ENCODE measurements at places on chromosomes 12 and 14. TPM values are rescaled to one million over a fixed set of nuclear protein-coding genes. Genes with fewer than 3 reads are reported as not detected.

DNA sequence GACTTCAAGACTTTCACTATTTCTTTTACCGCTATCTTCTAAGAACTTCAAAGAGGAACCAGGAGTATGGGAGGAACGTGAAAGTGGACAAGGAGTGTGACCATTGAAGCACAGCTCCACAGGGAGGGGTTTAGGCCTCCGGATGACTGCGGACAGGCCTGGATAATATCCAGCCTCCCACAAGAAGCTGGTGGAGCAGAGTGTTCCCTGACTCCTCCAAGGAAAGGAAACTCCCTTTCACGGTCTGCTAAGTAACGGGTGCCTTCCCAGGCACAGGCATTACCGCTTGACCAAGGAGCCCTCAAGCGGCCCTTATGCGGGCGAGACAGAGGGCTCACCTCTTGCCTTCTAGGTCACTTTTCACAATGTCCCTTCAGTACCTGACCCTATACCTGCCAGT is 267.0 kb downstream of the RPL10L start:
- DNase-seq, result no peak
- H3K4me1 ChIP-seq, result no peaks in the 10 kb centered on the region
- H3K27me3 ChIP-seq, result no peaks in the 10 kb centered on the region
- H3K27ac ChIP-seq, result no peak overlapping the region

GRCh38 chr12:31759632-31760459 is 31.0 kb upstream of the AMN1 start:
- H3K4me1 ChIP-seq, result peaks cover 15% of the 10 kb centered on the region
- no peak overlapping the region for H3K27ac ChIP-seq
- H3K4me3 ChIP-seq, result no peak overlapping the region
- H3K27me3 ChIP-seq, result no peaks in the 10 kb centered on the region
- DNase-seq, result no peak

Gene LMO3
- not detected for total RNA-seq

DNA sequence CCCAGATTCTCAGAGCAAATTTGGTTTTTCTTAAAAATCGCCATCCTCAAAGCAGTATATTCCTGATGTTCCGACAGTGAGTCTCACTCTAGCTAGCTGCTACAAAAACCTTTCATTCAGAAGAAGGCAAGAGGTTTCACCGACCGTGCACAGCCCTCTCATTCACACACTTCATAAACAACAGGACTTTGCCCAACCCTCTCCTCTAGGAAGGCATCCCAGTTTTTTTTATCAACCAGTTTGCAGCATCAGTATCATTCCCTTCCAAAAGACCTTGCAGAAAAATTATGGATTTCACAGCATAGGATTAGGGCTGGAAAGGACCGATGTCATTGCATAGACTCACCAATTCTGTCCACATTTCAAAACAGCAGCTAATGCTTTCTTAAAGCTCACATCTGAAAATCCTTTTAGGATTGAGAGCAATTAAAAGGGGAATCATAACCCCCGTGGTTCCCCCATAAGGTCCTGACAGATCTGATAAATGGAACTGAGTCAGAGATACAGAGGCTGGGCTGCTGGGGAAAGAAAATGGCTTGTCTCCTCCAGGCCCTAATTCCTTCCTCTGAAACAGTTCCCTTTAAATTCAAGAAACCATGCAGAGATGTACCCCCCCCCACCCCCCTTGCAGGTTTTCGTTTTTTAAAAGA is 597 bp downstream of the SVOP start:
- no peak overlapping the region for H3K4me3 ChIP-seq
- no peaks in the 10 kb centered on the region for H3K4me1 ChIP-seq
- H3K27ac ChIP-seq, result no peak overlapping the region
- peaks cover 6% of the 10 kb centered on the region for H3K27me3 ChIP-seq
- DNase-seq, result no peak
- no peaks in the 10 kb centered on the region for H3K36me3 ChIP-seq

DNA sequence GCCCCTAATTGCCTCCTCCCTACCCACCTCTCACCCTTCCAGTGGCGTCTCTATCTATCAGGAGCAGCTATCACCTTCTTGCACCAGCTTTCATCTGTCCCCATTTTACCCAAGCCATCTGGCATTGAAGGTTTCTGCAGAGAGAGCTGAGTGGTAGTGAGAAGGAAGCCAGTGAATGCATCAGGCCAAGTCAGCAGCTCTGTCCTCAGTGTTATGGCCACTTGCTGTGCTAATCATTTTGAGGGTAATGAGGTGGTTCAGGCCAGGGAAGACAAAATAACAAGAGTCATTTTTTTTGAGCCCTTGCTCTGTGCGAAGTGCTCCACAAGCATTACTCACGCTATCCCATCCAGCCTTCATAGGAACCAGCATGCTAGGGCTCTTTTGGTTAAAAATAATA is 164.7 kb downstream of the SUDS3 start:
- no peak overlapping the region for H3K4me3 ChIP-seq
- H3K27ac ChIP-seq, result no peak overlapping the region
- no peaks in the 10 kb centered on the region for H3K27me3 ChIP-seq

- H3K27ac ChIP-seq, result peak overlapping the region; percentile 61
- peaks cover 39% of the 10 kb centered on the region for H3K4me1 ChIP-seq
- H3K4me3 ChIP-seq, result no peak overlapping the region
- DNase-seq, result no peak
Measured at GRCh38 chr14:91373591-91374254, 43.9 kb downstream of the CCDC88C start.

GRCh38 chr12:49041036-49041880 is 19.3 kb downstream of the KMT2D start:
- no peaks in the 10 kb centered on the region for H3K27me3 ChIP-seq
- no peaks in the 10 kb centered on the region for H3K4me1 ChIP-seq
- no peak overlapping the region for H3K4me3 ChIP-seq
- DNase-seq, result no peak

GRCh38 chr12:6235499-6235898 is 35.3 kb downstream of the CD9 start:
- H3K4me3 ChIP-seq, result no peak overlapping the region
- DNase-seq, result no peak
- H3K27me3 ChIP-seq, result no peaks in the 10 kb centered on the region
- no peak overlapping the region for H3K27ac ChIP-seq
- peaks cover 16% of the 10 kb centered on the region for H3K4me1 ChIP-seq

GRCh38 chr12:57042695-57043094 is 7.2 kb downstream of the MYO1A start:
- DNase-seq, result no peak
- H3K36me3 ChIP-seq, result no peaks in the 10 kb centered on the region
- peaks cover 68% of the 10 kb centered on the region for H3K27me3 ChIP-seq
- no peaks in the 10 kb centered on the region for H3K4me1 ChIP-seq
- H3K4me3 ChIP-seq, result no peak overlapping the region
- H3K27ac ChIP-seq, result no peak overlapping the region

Data from MCF 10A (cell line).